ENCODE measurements at places on chromosomes 2 and 18.
A peak's percentile ranks its signal among the peaks of the same experiment; 100 is the strongest.

DNA sequence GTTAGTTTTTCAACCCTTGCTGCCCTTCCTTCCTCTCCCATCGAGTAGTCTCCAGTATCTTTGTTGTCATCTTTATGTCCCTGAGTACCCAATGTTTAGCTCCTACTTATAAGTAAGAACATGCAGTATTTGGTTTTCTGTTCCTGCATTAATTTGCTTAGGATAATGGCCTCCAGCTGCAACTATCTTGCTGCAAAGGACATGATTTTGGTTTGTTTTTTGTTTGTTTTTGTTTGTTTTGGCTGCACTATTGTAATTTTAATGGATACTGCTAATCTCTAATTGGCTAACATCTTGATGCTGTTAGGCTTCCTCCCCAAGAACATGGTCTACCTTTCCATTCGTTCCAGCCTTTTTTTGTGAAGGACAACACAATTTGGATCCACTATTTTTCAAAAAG lies 31.2 kb upstream of the HNRNPLL start:
- DNase-seq, result no peak

- DNase-seq, result no peak
These were observed 340.1 kb downstream of the CLIP4 start for GRCh38 chr2:29455200-29455860.

GRCh38 chr2:230520875-230521155 lies 104.8 kb downstream of the SP100 start:
- no peak for DNase-seq

DNA sequence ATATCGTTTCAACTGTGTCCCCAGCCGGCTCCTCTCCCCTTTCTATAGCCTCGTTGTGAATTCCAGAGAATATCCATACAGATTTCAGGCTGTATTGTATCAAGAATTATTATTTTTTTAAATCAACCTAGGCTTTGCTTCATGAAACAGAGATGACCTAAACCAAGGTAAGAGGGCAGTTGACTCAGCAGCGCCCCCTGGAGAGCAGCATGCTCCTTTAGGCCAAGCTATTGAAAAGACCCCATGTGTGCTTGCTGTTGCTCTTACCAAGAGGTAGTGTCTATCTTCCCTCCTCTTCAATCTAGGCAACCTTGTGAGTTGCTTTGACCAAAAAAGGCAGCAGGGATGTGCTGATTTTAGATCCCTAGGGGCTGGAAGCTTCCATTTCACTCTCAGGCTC lies 426.7 kb upstream of the SMIM21 start:
- no peak for DNase-seq

- no peak for DNase-seq
These were observed 46.9 kb upstream of the CYP20A1 start for GRCh38 chr2:203191961-203192360.

- no peak for DNase-seq
These were observed 48.5 kb downstream of the HS6ST1 start for GRCh38 chr2:128269990-128270671.

DNA sequence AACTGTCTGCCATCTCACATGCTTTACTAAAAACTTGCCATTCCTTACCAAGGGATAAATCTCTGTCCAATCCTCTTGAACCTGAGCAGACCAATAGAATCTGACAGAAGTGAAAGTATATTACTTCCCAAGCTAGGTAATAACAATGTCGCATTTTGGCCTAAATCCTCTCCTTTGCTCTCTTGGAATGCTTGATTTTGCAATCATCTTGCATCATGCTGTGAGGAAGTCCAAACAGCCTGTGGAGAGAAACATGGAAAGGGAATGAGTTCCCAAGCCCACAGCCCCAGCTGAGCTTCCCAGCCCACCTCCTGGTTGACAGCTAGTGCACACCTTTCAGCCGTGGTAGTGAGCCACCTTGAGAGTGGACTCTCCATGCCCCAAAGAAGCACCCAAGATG lies 540.6 kb downstream of the STK39 start:
- no peak for DNase-seq

DNA sequence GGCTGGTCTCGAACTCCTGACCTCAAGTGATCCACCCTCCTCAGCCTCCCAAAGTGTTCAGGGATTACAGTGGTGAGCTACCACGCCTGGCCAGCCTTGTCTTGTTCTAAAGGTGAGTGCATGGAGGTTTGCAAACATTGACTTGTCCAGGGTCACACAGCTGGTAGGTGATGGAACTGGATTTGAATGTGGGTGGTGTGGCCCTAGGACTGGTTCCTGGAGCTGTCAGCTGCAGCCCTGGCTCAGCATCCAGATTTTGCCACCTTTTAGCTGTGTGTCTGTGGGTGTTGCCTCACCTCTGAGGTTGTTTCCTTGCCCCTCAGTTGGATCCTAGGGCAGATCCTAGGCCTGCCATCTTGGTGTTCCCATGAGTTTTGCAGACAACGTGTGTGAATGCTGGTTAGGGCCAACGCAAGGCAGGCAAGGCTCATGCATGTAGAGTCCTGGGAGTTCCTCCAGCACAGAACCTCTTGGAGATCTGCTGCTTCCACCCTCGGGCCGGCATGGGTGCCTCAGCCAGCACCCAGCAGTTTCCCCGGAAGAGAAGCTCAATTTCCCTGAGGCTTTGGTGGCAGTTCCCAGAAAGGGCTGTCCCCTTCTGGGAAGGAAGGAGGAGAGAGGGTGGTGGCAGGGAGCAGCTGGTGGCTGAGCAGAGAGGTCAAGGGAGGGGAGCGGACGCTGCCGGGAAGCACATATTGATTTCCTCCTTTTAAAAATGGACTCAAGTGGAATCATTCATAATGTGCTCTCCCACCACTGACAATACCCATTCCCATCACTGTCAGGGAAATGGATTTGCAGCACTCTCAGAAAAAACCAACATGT lies 127.6 kb upstream of the HS6ST1 start:
- DNase-seq, result peak; percentile 18

DNA sequence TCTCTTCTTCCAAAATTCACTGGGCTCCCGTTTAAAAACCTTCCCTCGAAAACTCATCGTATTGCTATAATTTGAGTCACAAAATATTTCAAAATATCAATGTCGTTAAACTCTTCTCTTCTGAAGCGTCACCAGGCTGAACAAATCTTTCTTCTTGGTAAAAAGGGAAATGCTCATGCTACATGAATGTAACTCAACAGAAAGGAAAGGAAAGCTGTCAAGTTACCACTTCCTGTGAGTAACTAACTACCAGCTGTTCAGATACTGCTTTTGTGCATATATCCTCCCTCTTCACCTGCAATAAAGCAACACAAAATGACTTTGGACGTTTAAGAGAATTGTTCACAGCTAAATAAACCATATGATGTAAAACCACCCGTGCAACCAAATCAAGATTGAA lies 95.4 kb downstream of the DOCK10 start:
- no peak for DNase-seq

DNA sequence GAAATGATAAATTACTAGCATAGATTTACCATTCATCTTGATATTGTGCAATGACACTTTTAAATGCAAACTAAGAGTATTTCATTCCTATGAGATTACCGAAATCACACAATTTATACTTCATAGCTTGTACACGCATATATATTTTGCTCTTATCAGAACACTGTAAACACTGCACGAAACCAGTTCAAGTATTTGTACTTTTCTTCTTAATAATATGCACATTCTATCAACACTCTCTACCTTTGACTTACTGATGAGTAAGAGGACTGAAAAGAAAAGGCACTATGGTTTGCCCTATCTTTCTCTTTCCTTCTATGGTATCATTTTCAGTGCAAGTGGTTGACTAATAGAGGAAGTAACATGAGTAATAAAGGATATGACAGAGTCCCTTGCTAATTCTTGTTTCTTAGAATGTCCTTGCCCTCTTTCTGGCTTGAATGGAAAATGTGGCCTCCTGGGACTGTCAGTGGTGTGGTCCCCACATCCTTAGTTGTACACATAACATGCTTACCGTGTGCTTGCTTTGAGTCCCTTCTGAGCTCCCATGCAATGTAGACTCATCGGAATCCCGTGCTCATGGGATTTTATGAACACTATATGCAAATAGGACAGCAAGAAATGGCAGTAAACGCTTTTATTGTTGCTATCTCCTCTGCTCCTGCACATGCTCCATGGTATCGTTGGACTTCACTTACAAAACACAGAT lies 363.5 kb upstream of the TNP1 start:
- no peak for DNase-seq

DNA sequence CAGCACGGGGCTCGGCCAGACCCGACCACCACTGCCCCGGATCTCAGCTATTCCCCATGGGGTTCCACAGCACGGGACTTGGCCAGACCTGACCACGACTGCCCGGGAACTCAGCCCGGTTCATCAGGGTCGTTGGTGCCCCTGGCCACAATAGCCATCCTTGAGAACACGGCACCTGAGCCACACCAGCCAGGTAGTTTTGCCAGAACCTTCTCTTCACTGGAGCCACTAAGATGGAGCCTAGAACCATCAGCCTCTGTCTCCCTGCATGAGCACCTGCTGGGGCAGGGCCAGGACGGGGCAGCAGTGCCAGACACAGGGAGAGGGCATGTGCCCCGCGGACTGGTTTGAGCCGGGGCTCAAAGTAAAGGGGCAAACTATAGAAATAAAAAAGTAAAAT lies 11.4 kb upstream of the KCNG2 start:
- DNase-seq, result no peak

- DNase-seq, result no peak
These were observed 56.1 kb downstream of the SLC35F5 start for GRCh38 chr2:113700186-113700841.

DNA sequence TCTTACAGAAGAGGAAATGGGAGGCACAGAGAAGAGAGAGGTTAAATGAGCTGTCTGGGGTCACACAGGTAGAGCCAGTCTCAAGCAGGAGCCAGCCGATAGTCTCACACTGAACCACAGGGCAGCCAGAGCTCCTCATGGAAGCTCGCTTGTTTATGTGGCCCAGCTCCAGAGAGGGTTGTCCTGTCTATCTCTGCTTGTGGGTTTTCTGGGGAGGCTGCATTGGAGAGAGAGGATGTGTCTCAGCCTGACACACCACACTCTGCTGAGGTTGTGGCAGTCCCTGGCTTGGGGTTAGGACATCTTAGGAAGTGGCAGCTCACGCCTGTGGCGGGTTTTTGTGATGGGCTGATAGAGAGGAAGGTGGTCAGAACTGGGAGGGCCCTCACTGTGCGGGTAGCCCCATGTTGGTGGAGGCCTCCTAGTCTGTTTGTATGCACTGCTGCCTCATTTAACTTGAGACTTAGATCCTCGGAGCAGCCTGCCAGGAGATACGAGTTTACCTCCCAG lies 52.3 kb downstream of the TCF7L1 start:
- DNase-seq, result no peak

DNA sequence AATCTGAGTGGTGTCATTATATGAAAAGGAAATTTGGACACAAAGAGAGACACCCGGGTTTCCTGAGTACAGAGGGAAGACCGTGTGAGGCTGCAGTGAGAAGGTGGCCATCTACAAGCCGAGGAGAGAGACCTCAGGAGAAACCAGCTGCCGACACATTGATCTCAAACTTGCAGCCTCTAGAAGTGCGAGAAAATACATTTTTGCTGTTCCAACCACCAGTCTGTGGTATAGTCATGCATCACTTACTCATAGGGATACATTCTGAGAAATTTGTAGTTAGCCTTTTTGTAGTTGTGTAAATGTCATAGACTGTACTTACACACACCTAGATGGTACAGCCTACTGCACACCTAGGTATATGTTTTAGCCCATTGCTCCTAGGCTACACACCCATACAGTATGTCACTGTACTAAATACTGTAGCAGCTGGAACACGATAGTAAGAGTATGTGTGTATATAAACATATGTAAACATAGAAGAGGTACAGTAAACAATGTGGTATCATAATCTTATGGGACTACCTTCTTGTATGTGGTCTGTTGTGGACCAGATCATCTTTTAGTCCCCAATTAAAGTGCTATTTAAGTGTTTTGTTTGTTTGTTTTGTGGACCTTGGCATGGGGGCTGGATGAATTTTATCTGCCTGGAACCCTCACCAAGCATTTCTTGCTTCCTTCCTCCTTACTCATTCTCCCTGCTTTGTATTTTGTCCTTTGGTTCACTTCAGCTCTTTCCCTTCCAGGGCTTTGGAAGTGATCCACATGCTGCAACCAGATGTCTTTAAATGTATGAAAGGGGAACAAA lies 38.3 kb upstream of the SESTD1 start:
- no peak for DNase-seq

- no peak for DNase-seq
These were observed 113.1 kb downstream of the GCA start for GRCh38 chr2:162457046-162457445.

DNA sequence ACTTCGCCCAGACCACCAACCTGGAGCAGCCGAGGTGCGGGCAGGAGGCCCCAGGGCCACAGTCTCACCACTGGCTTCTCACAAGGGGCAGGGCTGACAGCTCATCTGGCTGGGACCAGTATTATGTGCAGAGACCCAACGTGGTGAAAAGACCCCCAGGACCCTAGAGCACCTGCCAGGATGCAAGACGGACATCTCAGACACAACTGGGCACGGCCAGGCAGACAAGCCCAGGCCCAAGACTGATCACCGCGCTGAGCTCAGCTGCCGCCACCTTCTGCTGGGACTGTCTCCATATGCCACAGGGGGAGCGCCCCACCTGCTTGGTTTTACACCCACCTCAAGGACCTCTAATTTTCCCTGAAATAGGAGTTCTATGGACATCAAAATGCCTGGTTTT lies 23.2 kb downstream of the HDAC4 start:
- DNase-seq, result no peak

DNA sequence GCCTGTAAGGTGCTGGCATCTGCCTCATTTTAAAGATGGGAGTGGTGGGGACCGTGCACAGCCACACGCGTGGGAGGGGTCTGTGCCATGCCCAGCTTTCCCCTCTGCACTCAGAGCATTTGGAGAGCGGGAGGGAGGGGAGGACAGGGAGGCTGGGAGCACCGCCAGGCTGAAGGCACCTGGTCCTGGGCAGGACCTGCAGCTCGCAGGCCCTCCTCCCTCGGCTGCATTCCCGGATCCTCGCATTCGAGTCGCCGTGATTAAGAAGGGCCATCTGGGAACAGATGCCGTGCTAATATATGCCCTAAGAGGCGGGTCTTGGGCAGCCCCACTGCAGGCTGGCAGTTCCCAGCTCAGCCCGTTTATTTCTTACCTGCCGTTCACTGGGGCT lies 84.0 kb downstream of the PTGR3 start:
- DNase-seq, result no peak

DNA sequence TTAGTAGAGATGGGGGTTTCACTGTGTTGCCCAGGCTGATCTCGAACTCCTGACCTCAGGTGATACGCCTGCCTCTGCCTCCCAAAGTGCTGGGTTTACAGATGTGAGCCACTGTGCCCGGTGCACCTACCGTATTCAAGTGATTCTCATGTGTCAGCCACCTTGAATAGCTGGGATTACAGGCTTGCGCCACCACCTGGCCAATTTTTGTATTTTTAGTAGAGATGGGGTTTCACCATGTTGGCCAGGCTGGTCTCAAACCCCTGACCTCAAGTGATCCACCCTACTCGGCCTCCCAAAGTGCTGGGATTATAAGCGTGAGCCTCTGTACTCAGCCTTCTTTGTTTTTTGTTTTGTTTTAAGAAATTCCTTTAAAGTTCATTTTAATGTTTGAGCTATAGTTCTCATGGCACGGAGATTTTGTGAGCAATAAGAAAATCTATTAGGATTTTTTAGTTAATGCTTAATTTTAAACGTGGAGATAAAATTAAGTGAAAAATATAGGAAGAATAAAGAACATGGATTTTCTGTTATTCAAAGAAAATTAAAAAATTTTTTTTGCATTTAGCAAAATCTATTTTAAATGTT lies 242.6 kb downstream of the PHLPP1 start:
- peak; percentile 67 for DNase-seq
